ENCODE measurements at places on chromosomes 2 and 18.

DNA sequence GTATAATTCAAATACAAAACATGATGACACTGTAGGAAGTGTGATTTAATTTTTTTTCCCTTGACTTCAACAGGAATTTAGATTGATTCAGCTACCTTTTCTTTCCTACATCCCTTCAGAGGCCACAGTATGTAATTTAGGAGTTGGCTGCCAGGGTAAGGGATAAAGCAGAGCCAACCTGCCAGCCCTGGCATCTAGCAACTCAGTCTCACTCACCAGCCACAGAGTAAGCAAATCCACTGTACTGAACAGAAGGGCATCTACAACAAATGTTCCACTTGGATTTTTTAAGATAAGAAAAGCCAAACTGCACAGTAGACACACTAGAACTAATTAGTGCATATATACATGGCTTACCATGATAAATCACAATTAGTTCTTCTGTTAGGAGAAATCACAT, 54.3 kb upstream of the PEX13 start:
- DNase-seq, result no peak

DNA sequence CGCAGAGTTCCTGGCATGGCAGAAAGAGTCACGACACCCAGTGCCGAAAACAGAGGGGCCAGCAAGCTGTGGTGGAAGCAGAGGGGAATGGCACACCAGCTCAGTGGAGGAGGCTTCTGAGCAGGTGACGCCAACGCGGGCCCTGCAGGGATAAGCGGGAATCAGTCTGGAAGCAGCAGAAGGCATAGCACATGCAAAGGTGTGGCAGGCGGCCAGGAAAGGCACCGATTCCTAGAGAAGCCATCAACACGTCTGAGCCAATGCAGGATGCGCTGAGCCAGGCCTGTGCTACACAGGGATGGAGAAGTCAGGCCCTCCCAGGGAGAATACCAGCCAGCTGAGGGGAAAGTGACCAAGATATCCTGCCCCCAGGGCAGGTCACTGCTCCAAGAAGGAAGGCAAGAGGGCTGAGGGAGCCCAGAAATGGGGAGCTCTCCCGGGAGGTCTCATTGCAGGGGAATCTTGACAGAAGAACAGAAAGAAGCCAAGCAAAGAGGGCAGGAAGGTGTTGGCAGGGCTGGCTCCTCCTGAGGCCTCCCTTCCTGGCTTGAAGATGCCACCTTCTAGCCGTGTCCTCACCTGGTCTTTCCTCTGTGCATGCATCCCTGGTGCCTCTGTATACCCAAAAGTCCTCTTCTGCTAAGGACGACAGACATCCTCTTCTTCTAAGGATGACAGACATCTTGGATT, 16.3 kb downstream of the TEX51 start:
- no peak for DNase-seq

GRCh38 chr18:50057009-50057408, 137.9 kb downstream of the MYO5B start:
- DNase-seq, result no peak

GRCh38 chr2:113080134-113080533, 12.4 kb downstream of the IL1F10 start:
- peak; percentile 22 for DNase-seq

GRCh38 chr18:79572848-79573451, 106.7 kb upstream of the CTDP1 start:
- DNase-seq, result no peak

- no peak for DNase-seq
Observed at GRCh38 chr2:112462178-112462577, 19.8 kb upstream of the TTL start.

Data from naive B cell (primary cell).